Nephron progenitor cell (in vitro differentiated cells): ENCODE measurements at places on chromosomes 5 and 9.
A peak's percentile ranks its signal among the peaks of the same experiment; 100 is the strongest.

- no peak for DNase-seq
Observed at GRCh38 chr5:172035049-172035448, 28.6 kb upstream of the FBXW11 start.

- DNase-seq = no peak
Observed at GRCh38 chr5:16970260-16970659, 34.2 kb upstream of the MYO10 start.

DNA sequence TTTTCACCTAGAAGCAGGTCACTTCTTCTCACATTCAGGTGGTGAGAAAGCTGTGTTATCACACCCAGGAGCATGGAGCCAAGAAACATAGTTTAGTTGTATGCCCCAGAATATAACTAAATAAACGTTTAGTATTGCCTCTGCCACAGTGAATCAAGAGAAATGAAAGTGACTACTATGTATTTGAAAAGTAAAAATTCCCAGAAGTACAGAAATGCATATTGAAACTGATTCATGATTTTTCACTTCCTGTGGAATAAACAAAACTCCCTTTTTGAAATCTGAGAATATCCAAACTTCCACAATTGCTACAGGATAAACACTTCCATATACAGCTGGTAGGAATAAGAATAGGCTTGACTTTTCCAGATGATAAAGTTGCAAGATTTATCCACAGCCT, 15.3 kb upstream of the NINJ1 start:
- DNase-seq = no peak

GRCh38 chr5:86765778-86766502, 148.2 kb downstream of the COX7C start:
- no peak for DNase-seq

DNA sequence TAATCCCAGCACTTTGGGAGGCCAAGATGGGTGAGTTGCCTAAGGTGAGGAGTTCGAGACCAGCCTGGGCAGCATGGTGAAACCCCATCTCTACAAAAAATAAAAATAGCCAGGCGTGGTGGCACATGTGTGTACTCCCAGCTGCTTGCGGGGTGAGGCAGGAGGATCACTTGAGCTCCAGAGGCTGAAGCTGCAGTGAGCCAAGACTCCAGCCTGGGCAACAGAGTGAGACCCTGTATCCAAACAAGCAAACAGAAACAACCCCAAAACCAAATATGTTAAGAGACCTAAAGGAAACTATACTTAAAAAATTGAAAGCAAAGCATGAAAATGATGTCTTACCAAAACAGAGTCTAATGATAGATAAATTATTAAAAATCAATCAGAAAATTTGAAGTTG, 12.4 kb downstream of the HNRNPAB start:
- DNase-seq = no peak

DNA sequence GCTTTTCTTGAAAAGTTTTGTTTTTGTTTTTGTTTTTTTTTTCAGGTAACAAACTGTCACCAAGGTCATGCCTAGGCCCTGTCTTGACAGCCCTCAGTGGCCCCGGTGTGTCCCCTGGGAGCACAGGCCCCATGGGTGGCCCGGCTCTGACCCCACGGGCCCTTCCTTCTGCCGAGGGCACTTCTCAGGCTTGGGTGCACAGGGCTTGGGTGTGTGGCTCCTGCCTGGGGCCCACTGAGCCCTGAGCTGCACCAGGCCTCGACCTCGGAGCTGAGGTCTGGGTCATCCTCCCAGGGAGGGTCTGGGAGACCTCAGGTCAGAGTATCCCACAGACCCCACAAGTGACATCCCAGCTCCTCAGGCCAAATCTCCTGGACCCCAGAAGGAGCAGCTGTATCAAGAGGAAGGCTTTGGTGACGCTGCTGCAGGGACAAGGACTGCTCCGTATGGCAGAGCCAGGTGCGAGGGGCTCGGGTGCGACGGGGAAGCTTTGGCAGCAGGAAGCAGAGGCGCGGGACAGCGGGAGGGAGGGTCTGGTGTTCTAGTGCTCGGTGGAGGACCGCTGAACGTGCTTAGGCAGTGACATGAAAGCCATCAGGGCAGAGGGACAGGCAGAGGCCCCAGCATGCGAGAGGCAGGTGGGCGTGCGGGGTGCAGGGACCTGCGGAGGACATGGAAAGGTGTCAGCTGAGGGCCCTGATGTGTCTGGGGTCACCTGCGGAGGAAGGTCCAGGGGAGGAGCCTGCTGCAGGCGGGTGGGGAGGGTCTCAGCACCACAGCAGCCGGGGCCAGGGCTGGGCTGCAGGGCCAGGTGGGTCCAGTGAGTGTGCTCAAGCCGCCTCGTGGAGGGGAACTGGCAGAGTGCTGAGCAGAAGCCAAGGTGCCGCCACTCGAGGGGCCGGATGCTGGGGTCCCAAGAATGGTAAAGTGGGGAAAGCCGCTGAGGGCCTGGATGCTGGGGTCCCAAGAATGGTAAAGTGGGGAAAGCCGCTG, 18.4 kb upstream of the SLC9A3 start:
- peak; percentile 2 for DNase-seq

DNA sequence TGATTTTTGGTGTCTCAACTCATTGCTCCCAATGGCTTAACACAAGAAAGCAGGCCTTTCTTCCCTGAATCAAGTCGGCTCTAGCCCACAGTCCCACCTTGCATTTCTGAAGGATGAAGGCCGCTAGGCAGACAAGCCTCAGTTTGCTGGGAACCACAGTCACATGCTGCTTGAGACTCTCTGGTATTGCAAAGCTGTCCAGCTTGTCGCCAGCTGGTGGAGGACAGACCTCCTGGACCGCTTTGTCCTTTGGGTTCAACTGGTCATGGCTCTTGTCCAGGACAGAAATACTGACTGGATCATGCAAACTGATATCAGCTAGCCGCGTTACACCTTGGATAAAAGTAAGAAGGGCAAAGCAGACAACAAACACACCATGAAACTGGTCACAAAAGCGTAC, 23.1 kb downstream of the DDX31 start:
- DNase-seq = no peak

DNA sequence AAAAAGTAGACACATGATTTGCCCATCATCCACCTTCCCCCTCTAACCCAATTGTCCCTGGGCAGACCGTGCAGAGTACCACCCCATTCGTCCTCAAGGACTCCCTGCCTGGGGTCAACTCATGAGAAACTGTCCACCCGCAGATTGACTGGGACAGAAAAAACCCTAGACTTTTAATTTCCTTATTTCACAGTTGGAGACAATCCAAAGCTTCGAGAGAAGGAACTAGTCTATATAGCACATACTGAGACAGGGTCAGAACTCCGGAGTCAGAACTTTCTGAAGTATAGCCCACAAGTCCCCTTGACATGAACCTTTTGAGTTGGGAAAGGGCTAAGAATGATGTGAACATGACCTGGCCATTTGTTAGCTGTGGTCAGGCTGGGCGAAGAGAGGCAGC, 7.5 kb upstream of the GPX3 start:
- DNase-seq = no peak

DNA sequence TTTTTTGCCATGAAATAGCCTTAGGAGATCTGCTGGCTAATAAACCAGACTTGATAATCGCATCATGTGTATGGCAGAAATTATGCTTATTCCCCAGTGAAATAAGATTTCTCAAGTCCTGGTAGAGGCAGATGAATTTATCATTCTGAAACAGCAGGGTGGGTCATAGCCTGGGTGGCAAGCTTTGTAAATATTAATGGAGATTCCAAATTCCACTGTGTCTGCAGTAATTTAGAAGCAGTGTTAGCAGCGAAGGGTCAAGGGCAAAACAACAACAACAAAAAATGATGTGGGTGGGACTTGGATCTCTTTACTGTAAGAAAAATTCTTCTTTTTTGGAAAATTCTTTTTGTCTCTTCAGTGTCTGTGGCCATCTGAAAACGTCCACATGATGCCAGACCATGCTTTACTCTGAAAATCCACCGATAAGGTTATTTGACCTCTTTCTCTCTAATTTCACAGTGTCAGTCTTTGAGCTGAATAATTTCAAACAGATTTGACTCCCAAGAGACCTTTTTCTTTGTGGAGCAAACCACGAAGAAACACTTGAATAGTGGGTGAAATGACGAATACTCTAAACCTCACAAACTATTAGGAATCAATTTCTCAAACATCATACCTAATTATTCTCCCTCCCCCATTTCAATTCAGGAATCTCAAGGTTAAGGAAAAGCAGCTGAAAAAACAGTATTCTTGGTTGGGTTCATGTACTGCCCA, 106.0 kb upstream of the RPS23 start:
- DNase-seq = no peak
